Esophagus muscularis mucosa (tissue), 4 donors: ENCODE measurements at places on chromosomes 7 and 10. TPM values are rescaled to one million over a fixed set of nuclear protein-coding genes. Genes with fewer than 3 reads are reported as not detected.

TFR2 gene
- total RNA-seq, result 0.17 TPM

SPDYE1 gene
- 0.11 TPM for total RNA-seq

MEST gene
- total RNA-seq, result 4.6 TPM

ABCB1 gene
- 4.2 TPM for total RNA-seq

- H3K27ac ChIP-seq, result no peak overlapping the region
- peaks cover 5% of the 10 kb centered on the region for H3K4me1 ChIP-seq
- DNase-seq, result no peak
These were observed 18.7 kb downstream of the AMZ1 start for GRCh38 chr7:2706685-2707126.

GRCh38 chr10:78907551-78908211, 161.1 kb upstream of the ZMIZ1 start:
- DNase-seq, result no peak
- no peaks in the 10 kb centered on the region for H3K4me1 ChIP-seq
- H3K36me3 ChIP-seq, result no peaks in the 10 kb centered on the region
- H3K4me3 ChIP-seq, result no peak overlapping the region
- H3K27ac ChIP-seq, result no peak overlapping the region

- no peak for DNase-seq
- H3K27ac ChIP-seq, result no peak overlapping the region
- no peaks in the 10 kb centered on the region for H3K27me3 ChIP-seq
- H3K4me1 ChIP-seq, result no peaks in the 10 kb centered on the region
These were observed 55.9 kb upstream of the AHR start for GRCh38 chr7:17242504-17242903.

GRCh38 chr10:88781206-88781605, 21.3 kb upstream of the LIPM start:
- H3K27ac ChIP-seq, result no peak overlapping the region
- DNase-seq, result no peak
- H3K27me3 ChIP-seq, result no peaks in the 10 kb centered on the region
- H3K4me1 ChIP-seq, result no peaks in the 10 kb centered on the region
- H3K4me3 ChIP-seq, result no peak overlapping the region

GRCh38 chr10:51063659-51064535, 10.4 kb upstream of the PRKG1 start:
- no peaks in the 10 kb centered on the region for H3K36me3 ChIP-seq
- no peak overlapping the region for H3K4me3 ChIP-seq
- no peak for DNase-seq
- H3K27me3 ChIP-seq, result no peaks in the 10 kb centered on the region
- no peak overlapping the region for H3K27ac ChIP-seq

DNA sequence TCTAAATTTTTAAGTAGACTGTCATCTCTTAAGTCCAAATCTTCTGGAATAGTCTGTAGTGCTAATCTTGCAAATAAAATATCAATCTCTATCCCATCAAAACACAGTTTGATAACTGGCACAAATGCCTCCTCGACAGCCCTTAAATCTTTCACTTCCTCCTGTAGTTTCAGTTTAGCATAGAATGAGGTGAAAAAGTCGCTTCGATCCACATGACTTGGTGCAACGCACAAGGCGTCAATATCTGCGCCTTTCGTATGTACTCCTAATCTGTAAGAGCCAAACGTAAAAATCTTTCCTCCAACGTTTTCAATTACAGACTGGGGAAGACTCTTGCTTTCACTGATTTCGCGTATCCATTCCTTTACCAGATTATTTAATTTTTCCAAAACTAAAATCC, 603 bp downstream of the PAPOLB start:
- no peak for DNase-seq
- no peaks in the 10 kb centered on the region for H3K36me3 ChIP-seq
- peak overlapping the region; percentile 49 for H3K4me3 ChIP-seq
- H3K27me3 ChIP-seq, result peaks cover 8% of the 10 kb centered on the region
- no peak overlapping the region for H3K27ac ChIP-seq

- H3K36me3 ChIP-seq, result no peaks in the 10 kb centered on the region
- H3K27ac ChIP-seq, result no peak overlapping the region
- no peak for DNase-seq
- H3K27me3 ChIP-seq, result no peaks in the 10 kb centered on the region
These were observed 34.4 kb downstream of the COL13A1 start for GRCh38 chr10:69835875-69836730.

DNA sequence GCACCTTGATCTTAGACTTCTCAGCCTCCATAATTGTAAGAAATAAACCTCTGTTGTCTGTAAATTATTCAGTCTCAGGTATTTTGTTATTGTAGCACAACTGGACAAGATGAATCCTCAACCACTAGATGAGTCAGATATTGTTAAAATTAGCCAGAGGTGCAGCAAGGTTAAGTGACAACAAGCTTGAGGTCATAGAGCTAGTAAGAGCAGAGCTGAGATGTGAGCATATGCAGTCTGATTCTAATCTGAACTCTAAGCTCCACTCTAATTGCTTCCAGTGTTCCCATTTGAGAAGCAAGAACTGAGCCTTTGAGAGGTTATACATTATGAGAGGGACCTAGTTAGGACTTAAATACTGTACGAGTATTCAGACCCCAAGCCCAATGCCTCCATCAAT, 93.1 kb downstream of the FZD1 start:
- no peaks in the 10 kb centered on the region for H3K4me1 ChIP-seq
- no peaks in the 10 kb centered on the region for H3K36me3 ChIP-seq
- H3K27me3 ChIP-seq, result no peaks in the 10 kb centered on the region
